Karpas-422 (cell line): ENCODE measurements at places on chromosomes 6 and 20. TPM values are rescaled to one million over a fixed set of nuclear protein-coding genes. Genes with fewer than 3 reads are reported as not detected.

Gene CLDN20
- total RNA-seq: not detected in 2 replicates

Gene FAM120B
- 22.4 and 32.1 TPM in 2 replicates for total RNA-seq

Gene NTSR1
- total RNA-seq: not detected in 2 replicates

Gene UNC5CL
- total RNA-seq: 1.1 and 3.3 TPM in 2 replicates

Gene MEP1A
- total RNA-seq: not detected in 2 replicates

Gene COL21A1
- total RNA-seq: not detected in 2 replicates
